H1 (cell line): ENCODE measurements at places on chromosomes 7 and 10.

DNA sequence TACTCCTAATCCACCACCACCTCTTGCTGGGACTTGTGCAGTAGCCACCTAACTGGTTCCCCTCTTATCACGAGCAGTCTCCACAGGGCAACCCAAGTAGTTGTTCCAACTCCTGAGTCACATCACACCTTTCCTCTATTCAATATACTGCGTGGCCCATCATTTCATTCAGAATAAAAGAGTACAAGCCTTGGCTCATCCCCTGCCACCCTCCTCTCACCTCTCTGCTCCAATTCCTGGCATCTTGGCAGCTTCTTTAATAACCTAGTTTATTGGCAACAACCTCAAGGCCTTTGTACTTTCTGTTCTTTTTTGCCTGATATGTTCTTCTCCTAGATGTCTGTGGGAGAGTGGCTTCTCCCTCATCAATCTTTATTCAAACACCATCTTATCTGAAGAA is 199.4 kb downstream of the KIAA1217 start:
- H3K27me3 ChIP-seq, result no peaks in the 10 kb centered on the region
- H3K27ac ChIP-seq, result no peak overlapping the region
- no peaks in the 10 kb centered on the region; the same call in 1 of the 2 replicates for H3K36me3 ChIP-seq

DNA sequence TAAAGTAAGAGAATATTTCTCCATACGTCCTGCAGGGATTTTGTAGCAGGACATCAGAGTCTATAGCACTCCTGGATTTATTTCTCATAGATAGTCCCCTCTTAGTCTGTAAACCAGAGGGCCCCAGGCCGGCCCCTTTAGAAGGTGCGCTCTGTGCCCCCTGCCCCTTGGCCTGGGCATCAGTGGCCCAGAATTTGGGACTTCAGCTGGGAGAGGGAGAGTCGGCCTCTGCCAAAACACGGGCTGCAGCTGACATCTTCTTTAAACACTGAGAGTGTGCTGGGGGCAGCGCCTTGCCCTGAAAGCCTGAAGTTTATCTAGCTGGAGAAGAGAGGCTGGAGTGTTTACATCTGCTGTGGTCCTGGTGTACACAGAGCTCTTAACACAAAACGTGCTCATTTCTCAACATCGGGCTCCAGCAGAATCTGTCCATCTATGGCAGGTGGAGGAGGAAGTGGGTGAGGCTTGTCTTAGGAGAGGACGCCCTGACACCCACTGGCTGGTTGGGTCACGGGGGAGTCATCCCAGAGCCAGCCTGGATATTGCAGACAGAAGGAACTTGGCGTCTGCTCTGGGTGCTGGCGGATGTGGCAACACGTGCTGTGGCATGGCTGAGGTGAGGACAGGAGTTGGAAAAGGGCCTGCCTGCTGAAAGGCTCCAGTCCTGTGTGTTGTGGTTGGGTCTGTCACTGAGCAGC is 5.0 kb upstream of the TACR2 start:
- no peak overlapping the region for H3K4me3 ChIP-seq
- DNase-seq, result no peak
- H3K27ac ChIP-seq, result no peak overlapping the region
- H3K4me1 ChIP-seq, result no peaks in the 10 kb centered on the region
- H3K36me3 ChIP-seq, result no peaks in the 10 kb centered on the region

DNA sequence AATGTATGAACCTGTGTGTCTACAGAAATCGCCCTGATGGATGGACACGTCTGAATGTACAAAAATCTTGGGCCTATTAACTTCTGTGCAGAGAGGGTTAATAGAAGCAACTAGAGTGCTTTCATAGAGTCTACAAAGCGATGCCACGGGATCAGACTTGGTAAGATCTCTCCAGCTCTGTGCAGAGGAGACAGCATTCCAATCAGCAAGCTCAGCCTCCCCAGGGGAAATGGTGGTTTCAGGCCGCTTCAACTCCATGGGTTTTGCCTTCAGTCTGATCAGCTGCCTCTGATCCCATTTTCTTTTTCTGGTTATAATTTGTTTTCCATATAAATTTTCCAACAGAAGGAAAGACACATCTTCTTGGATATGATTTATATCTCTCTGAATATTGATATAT is 35.1 kb upstream of the COBL start:
- H3K27ac ChIP-seq, result no peak overlapping the region
- DNase-seq, result no peak
- H3K27me3 ChIP-seq, result no peaks in the 10 kb centered on the region; the same call in 1 of the 2 replicates
- H3K4me1 ChIP-seq, result no peaks in the 10 kb centered on the region
- H3K36me3 ChIP-seq, result no peaks in the 10 kb centered on the region
- no peak overlapping the region for H3K4me3 ChIP-seq

GRCh38 chr10:93812659-93813338 is 55.1 kb downstream of the LGI1 start:
- H3K36me3 ChIP-seq, result no peaks in the 10 kb centered on the region
- no peak overlapping the region for H3K4me3 ChIP-seq
- H3K4me1 ChIP-seq, result no peaks in the 10 kb centered on the region
